ENCODE measurements at places on chromosomes 16 and 17. TPM values are rescaled to one million over a fixed set of nuclear protein-coding genes. Genes with fewer than 3 reads are reported as not detected.

Gene TMEM220
- 1.2 TPM for total RNA-seq

Gene KRTAP1-3
- total RNA-seq: not detected

Gene MEOX1
- 0.07 TPM for total RNA-seq

Gene WSB1
- total RNA-seq: 337 TPM

Gene PRAC2
- not detected for total RNA-seq
